B cell (primary cell): ENCODE measurements at places on chromosomes 1 and 21.
A peak's percentile ranks its signal among the peaks of the same experiment; 100 is the strongest.

- peak; percentile 61 for DNase-seq
These were observed 16.7 kb upstream of the DISP1 start for GRCh38 chr1:222798116-222798515.

GRCh38 chr1:24161270-24161669 lies 18.3 kb upstream of the IL22RA1 start:
- DNase-seq: no peak

GRCh38 chr1:85484264-85484663 lies 19.3 kb upstream of the DDAH1 start:
- no peak for DNase-seq

- DNase-seq: no peak
These were observed 70.7 kb upstream of the SYT6 start for GRCh38 chr1:114224196-114224907.

DNA sequence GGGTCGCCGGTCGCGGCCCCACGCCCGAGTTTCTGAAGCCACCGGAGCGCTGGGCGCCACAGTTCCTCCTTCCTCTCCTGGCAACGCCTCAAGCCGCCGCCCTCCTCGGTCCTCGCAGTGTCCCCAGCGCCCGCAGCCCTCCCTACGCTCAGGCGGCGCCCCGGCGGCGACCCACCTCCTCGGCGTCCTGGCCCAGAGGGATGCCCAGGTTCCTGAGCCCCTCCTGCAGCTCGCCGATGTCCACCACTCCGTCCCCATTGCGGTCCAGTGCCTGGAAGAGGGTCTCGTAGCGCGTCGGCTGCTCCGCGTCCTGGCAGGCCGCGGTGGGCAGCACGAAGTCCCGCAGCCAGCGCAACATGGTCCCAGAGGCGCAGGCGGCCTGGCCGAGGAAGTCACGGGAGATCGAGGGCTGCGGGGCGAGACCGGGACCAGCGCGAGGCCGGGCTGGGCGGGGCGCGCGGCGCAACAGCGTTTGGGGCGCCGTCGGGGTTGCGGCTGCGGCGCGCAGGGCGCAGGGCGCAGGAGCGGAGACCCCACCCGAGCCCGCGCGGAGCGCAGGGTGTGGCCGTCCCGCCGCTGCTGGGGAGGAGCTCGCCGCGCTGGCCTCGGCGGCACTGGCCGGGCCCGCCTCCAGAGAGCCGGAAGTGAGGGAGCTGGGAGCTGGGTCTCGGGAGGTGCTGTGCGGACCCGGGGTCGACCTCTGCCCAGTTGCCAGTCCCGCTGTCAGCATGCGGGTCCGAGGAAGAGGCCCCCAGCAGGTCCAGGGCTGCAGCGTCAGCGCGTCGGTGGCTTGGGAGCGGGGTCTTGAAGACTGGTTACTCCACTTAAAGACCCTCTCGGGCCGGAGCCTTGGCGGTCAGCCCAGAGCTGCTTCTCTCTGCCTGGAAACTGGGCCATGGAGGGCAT lies at the start of gene SLC25A24:
Gene SLC25A24 (minus strand): TSS at position 563 of the 906 bp plus-strand sequence. CDS start 205 bp downstream, at position 358.
- peak; percentile 85 for DNase-seq

- no peak for DNase-seq
These were observed 83.0 kb downstream of the ZSWIM5 start for GRCh38 chr1:45123358-45123757.

DNA sequence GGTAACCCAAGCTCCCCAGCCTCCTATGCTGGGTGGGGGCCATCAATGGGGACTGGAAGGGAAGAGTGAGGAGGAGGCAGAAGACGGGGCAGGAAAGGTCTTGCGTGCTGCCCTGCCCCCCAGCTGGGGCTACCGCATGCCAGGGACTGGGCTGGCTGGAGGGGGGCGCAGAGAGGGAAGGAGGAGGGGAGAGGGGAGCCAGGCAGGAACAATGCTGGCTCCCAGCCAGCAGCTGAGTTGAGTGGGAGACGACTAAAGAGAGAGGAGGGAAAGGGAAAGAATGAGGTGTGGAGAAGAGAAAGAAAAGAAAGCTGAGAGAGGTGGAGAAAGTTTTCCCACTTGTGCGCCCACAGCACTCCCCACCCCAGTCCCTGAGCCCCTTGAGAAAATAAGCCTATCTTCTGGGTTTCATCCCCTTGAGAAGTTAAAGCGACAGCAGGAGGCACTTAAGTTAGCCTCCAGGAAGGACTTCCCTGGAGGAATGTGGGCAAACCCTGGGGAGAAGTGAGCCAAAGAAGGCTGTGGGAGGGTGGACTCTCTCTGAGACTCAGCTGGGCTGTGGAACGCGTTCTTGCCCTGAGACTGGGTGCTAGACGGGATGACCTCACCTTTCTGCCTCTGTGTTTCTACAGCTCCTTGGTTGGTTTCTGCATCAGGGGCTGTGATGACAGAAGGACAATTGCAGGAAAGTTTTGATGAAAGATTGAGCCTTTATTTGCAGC lies 12.9 kb upstream of the NES start:
- no peak for DNase-seq

DNA sequence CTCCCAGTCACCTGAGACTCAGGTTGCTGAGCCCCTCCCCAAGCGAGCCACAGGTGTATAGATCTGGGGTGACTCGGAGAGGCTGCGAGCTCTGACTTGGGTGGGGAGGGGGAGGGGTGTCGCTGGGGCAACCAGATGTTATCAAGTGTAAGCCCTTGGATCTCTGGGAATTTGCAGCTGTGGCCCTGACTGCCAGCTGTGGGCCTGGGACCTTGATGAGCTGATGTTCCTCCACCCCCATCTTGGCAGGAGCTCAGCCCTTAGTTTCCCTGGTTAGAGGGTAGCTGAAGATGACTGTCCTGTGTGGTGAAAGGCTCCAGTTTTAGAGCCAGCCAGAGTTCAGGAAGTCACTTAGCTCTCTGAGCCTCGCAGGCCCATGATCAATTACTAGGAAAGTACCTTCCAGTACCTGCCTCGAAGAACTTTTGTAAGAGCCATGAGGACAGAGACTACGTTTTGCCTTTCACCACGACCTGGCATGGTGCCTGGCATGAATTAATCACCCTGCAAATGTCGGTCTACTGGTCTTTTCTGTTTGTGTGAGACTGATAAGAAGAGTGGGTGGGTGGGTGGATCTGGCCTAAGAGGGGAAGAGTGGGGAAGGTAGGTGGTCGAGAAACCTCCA lies 55.8 kb downstream of the YARS1 start:
- DNase-seq: no peak

GRCh38 chr1:153742411-153743142 lies 14.7 kb downstream of the INTS3 start:
- peak; percentile 61 for DNase-seq

- DNase-seq: peak; percentile 42
These were observed 41.6 kb downstream of the NSL1 start for GRCh38 chr1:212749821-212750535.

- no peak for DNase-seq
These were observed 38.1 kb upstream of the LBR start for GRCh38 chr1:225465793-225466517.

DNA sequence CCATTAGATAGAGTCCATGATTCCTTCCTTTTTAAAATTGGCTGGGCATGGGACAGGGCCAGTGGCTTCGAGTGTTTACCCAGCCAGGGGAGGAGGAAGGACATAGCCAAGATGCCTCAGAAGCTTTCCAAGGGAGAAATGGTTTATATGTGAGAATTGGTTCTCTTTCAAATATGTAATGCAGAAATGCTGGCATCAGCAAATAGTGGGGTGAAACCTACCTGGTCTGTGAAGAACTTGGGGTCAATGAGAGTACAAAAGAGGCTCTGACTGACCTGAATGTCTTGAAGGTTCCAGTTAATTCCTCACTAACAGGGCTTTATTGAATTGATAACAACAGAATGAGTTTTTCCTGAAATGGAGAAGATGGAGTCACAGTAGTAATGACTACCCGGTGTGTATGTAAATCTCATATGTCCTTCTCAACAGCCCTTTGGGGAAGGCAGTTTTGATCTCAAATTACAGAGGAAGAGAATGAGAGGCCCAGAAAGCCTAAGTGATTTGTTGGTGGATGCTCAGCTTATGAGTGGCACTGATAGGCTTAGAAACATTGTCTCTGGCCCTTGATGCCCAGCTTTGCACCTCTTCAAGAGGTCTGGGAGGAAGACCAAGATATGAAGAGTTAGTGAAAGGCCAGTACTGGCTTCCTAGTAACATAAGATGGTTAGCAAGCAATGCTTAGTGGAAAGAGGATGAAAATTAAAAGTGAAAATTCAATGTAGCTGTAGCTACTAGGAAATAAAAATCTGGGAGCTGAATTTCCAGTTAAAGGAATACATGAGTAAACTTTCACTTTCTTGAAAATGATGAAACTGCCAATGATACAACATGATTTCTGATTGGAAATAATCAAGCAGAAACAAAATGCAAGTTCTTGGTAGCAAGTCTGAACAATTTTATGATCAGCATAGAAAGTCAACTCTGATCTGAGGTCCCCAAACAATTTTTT lies 2.7 kb downstream of the ATF3 start:
- no peak for DNase-seq

DNA sequence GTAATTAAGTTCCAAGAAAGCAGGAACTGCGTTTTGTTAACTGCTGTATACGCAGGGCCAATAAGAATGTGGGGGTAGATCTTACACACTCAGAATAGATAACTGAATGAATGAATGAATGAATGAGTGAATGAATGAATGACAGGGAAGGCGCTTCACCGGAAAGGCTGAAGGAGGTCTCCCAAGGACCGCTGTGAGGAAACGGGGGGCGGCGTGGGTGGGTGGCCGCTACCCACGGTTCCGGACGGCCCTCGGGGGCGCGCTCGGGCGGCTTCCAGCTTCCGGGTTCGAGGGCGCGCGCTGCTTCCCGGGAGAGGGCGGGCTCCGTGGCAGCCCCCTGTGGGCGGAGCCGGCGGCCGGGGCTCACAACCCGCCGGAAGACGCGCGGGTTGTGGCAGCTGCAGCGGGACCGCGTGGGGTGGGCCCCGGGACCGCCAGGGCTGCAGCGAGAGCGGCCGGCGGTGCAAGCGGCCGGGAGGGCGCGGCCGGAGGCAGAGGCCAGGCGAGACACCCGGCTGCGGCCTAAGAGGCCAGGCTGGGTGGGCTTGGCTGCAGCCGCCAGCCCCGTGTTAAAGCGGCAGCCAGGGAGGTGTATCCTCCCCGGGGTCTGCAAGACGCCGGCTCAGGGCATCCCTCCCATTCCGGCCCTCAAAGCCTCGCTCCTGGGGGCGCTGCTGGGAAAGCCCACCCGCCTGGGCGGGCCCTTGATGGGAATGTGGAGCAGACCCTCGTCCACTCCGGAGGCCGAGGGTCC lies at the start of gene ZFP69:
Gene ZFP69 (plus strand): TSS at position 367 of the 754 bp plus-strand sequence. CDS start 2,072 bp downstream, outside the sequence.
- DNase-seq: peak; percentile 83

DNA sequence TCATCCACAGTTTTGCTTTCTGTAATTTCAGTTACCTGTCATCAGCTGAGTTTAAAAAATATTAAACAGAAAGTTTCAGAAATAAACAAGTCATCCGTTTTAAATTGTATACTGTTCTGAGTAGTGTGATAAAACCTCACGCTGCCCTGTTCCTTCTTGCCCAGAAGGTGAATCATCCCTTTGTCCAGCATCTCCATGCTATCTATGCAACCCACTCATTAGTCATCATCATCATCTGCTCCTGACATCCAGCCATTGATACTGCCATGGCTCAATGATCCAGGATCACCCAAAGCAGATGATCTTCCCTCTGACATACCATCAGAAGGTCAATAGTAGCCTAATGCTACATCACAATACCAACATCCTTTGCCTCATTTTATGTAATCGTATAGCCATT lies 198.3 kb downstream of the SLC44A5 start:
- DNase-seq: no peak

DNA sequence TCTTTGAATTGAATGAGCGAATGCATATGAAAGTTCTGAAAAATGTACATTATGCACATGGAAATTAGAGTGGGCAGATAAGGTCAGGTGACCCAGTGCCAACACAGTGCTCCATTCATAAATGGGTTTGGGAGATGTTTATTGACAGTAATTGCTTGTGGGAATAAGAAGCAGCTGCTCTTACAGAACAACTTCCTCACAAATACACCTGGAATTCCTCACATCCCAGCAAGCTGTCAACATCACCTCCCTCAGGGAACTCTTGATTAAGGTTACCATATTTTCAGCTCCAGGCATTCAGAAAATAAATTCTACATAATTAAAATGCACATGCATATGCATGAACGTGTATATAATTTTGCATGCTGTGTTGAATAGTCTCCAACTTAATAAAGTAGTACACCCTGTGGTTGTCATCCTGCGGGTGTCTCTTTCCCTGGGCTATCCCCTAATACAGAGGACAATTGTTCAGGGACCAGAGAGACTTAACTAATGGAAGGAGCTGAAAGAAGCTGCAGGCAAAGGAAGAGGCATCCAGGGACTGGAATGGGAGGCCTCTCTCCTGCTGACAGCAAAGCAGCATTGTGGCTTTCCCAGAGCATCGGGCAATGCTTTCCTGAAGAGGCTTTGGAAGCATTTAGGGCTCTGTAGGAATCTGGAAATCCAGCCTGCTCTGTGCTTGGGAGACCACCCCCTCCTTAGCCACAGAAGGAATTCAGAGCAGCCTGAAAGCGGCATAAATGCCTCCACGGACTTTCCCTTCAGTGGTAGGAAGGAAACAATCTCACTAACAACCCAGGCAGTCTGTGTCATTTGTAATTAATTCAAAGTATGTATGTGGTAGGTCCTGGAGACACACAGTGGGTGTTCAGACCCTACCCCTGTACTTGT lies 55.2 kb upstream of the GNG12 start:
- DNase-seq: no peak

GRCh38 chr1:227545361-227545760 lies 18.0 kb upstream of the ZNF678 start:
- DNase-seq: no peak

- peak; percentile 78 for DNase-seq
These were observed 62.1 kb downstream of the DEGS1 start for GRCh38 chr1:224245188-224245587.

DNA sequence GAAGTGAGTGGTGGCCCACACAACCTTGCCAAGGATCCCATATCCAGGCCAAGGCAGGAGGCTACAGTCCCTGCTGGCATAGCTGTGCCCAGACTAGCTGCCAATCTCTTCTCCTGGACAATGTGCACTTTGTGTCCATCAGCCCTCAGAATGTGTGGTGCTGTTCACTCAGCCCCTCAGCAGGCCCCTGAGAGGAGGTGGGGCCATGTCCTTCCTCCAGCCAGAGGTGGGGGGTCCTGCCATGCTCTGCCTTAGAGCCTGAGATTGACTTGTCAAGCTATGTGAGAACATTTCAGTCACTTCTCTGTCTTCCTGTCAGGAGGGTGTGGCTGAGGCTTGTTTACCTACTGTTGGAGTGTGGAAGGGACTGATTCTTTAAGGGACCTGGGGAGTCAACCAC lies 1.4 kb downstream of the NCF2 start:
- no peak for DNase-seq

DNA sequence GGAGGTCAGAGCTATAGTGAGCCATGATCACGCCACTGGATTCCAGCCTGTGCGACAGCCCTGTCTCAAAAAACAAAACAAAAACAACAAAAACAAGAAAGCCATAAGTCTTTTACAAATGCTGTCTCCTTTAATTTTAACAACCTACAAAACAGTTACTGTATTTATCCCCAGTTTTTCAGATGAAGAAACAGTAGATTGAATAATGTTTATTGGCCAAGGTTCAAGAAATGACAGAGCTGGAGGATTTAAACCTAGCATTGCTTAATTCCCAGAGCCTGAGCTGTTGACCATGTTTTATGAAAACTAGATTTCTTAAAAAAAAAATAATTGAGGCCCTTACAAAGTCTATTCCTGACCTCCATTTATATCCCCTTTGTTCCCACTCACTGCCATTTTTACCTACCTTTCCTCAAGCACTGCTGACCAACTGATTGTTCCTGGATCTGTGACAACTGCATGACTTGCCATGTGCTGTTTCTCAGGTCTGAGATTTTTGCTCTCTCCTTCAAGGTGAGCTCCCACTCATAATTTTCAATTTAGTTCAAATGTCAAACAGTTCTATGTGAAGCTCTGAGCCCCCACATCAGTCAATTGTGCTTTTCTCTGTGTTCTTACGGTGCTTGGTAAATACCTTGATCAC lies 140.8 kb downstream of the CHRM3 start:
- DNase-seq: no peak
